Left ventricle myocardium inferior (tissue), 1 donor: ENCODE measurements at places on chromosomes 11 and 22. TPM values are rescaled to one million over a fixed set of nuclear protein-coding genes. Genes with fewer than 3 reads are reported as not detected.

DNA sequence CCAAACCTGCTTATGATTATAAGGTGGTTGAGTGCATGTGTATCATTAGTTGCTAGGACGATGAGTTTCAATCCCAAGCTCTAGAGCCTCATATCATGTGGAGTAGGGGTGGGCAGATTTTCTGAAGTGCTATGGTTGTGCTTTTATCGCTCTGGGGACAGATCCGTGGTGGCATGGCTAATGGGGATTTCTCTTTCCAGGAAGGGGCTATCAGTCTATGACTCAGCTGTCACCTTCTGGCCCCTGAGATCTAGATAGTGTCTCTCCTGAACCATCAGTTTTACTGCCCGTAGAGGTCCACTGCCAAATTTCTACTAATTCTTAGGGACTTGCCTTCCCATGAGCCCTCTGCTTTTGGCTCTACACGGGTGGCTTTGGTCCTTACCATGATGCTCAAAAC lies 51.8 kb downstream of the FDX1 start:
- no peak for DNase-seq
- H3K4me3 ChIP-seq, result no peak overlapping the region
- no peak overlapping the region for H3K27ac ChIP-seq
- no peaks in the 10 kb centered on the region for H3K36me3 ChIP-seq

- H3K27ac ChIP-seq, result no peak overlapping the region
- H3K36me3 ChIP-seq, result no peaks in the 10 kb centered on the region
- DNase-seq, result no peak
Observed at GRCh38 chr11:3170756-3171650, 5.9 kb upstream of the OSBPL5 start.

- no peaks in the 10 kb centered on the region for H3K36me3 ChIP-seq
- H3K27me3 ChIP-seq, result no peaks in the 10 kb centered on the region
- DNase-seq, result no peak
- no peak overlapping the region for H3K27ac ChIP-seq
- no peak overlapping the region for H3K4me3 ChIP-seq
- no peaks in the 10 kb centered on the region for H3K4me1 ChIP-seq
Observed at GRCh38 chr11:81104051-81104450, 1629.6 kb downstream of the FAM181B start.

The OR10D3 gene
- not detected for total RNA-seq

The TEX12 gene
- total RNA-seq, result 0.22 TPM
